Gastroesophageal sphincter (tissue), 4 donors: ENCODE measurements at places on chromosomes 2 and 18. TPM values are rescaled to one million over a fixed set of nuclear protein-coding genes. Genes with fewer than 3 reads are reported as not detected.

DNA sequence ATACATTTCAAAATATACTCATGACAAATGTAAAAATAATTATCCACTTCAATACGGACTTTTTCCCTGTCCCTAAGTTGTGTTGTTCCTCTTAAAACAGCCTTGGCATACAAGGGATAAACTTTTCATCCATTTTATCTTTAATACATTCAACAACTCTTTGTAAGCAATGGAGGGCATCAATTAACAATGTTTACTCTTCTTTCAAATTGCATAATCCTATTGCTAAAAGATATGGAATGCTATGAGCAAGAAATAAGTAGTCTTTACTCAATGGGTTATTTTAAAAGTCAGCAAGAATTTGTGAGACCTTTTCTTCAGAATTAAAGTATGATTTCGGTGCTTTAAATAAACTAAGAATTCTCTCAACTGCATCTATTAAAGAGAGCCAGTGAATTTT lies 41.9 kb downstream of the SCN9A start:
- no peak for ATAC-seq

- ATAC-seq: no peak
Observed at GRCh38 chr2:219638217-219638947, 11.0 kb downstream of the SLC4A3 start.

Gene HOXD8
- 4.3 TPM for total RNA-seq

Gene LINC00305
- total RNA-seq: not detected

Gene ALPI
- total RNA-seq: not detected

GRCh38 chr2:99651930-99652670 lies 162.3 kb upstream of the REV1 start:
- ATAC-seq: no peak

DNA sequence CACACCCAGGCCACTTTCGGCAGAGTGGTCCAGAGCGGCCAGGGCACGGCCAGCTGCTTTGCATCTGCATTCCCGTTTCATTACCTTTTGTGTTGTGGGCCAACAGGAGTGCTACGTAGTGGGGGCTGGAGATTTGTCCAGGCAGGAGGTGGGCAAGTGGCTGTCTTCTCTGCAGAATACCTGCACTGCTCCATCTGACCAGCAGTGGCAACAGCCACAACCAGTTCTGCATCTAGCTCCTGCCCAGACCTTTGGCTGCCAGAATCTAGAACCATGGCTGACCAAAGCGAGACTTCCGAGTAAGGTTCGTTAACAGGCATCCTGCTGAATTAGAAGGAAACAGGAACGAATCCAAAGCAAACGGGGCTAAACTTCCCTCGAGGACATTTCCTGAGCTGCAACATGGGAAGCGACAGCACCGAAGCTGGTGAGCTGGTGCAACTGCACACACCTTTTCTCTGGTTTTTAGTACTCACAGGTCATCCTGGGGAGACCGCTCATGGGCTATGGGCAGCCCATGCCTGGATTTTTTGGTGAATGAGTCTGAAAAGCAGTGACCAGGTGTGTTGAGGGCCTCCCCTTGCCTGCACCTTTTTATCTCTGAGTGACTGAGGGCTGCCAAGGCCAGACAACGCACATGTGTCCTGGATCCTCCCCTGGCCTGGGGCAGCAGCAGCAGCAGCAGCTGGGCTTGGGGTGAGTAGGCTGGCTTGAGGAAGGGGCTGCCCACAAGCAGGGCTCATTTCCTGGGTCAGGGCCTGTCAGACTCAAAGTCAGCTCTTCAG lies 10.5 kb downstream of the GDF7 start:
- no peak for ATAC-seq
